Uterus (tissue), 4 donors: ENCODE measurements at places on chromosomes 6 and 20. TPM values are rescaled to one million over a fixed set of nuclear protein-coding genes. Genes with fewer than 3 reads are reported as not detected.

The PPP1R16B gene
- 12.0 TPM for total RNA-seq

The CST2 gene
- not detected for total RNA-seq

The ITPR3 gene
- 12.3 TPM for total RNA-seq

- DNase-seq: no peak
Observed at GRCh38 chr6:13400772-13401171, 72.4 kb upstream of the TBC1D7 start.

- DNase-seq: no peak
Observed at GRCh38 chr6:38566295-38567030, 73.3 kb downstream of the BTBD9 start.

- DNase-seq: no peak
Observed at GRCh38 chr6:26538572-26538902, 371 bp downstream of the HMGN4 start.

DNA sequence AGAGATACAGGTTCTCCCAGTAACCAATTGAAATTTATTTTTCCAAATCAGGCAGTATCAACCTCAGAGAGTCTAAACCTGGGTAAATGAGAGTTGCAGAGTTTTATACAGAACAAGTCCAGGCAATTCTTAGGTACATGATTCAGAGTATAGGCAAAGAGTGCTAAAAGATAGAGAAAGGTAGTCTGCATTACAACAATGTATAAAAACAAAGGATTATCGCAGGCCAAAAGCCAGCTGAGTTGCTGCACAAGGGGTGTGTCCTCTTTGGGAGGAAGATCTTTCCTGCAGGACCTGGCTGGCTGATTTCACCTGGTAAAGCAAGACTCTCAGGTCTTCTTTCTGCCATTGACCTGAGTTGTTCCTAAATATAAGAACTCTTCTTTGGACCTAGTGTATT, 48.9 kb upstream of the ECHDC1 start:
- no peak for DNase-seq
